ENCODE measurements at places on chromosomes 6 and 20.

GRCh38 chr6:73073238-73073637, 152.1 kb downstream of the KHDC1L start:
- no peak for DNase-seq

DNA sequence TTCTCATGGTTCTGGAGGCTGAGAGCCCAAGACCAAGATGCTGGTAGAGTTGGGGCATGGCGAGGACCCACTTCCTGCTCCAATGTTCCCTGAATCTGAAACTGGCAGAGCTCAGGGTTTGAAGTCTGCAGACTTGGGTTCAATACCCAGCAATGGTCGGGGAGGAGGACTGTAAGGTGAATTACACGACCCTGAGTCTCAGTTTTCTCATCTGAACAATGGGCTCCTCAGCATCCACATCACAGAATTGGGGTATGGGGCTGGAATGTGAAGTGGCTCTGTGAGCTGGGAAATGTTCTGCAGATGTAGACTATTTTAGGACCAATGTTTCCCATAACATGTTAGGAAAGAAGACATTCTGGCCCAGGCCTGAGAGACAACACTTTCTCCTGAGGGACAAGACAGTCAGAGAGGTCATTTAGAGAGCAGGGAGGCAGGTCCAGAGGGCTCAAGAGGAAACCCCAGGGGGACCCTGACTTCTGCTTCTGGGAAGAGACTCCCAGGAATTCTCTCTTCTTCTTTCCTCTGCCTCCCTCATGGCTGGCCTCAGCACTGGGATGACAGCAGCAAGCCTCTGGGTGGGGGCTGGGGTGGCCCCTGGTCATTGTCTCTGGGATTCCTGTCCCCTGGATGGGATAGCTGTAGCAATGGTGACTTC, 141.3 kb upstream of the PMEPA1 start:
- no peak for DNase-seq

GRCh38 chr6:164078532-164079274, 664.2 kb downstream of the QKI start:
- DNase-seq: no peak

DNA sequence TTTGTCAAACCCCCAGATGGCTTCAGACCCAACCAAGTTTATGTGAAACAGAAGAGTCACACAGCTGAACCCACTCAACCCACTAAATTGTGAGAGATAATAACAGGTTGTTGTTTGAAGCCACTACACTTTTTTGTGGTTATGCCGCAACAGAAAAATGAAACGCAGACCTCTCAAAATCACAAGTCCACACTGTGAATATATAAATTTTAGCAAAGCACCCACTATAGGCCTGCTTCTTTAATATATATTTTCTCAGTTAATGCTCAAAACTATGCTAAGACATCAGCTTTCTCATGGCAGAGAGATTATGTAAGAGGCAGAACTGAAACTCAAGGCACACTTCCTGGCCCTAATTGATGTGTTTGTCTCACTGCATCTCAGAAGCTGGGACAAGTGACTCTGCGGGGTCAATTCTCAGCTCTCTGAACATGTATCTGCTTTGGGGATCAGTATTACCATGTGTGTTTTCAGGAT, 27.7 kb downstream of the MAP3K5 start:
- DNase-seq: no peak

DNA sequence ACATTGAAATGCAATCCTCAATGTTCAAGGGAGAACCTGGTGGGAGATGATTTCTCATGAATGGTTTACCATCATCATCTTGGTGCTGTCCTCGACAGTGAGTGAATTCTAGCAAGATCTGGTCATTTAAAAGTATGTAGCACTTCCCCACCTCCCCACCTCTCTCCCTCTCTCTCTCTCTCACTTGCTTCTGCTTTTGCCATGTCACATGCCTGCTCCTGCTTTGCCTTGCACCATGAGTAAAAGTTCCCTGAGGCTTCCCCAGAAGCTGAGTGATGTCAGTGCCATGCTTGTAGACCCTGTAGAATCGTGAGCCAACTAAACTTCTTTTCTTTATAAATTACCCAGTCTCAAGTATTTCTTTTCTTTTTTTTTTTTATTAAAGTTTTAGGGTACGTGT, 60.5 kb downstream of the DST start:
- no peak for DNase-seq

DNA sequence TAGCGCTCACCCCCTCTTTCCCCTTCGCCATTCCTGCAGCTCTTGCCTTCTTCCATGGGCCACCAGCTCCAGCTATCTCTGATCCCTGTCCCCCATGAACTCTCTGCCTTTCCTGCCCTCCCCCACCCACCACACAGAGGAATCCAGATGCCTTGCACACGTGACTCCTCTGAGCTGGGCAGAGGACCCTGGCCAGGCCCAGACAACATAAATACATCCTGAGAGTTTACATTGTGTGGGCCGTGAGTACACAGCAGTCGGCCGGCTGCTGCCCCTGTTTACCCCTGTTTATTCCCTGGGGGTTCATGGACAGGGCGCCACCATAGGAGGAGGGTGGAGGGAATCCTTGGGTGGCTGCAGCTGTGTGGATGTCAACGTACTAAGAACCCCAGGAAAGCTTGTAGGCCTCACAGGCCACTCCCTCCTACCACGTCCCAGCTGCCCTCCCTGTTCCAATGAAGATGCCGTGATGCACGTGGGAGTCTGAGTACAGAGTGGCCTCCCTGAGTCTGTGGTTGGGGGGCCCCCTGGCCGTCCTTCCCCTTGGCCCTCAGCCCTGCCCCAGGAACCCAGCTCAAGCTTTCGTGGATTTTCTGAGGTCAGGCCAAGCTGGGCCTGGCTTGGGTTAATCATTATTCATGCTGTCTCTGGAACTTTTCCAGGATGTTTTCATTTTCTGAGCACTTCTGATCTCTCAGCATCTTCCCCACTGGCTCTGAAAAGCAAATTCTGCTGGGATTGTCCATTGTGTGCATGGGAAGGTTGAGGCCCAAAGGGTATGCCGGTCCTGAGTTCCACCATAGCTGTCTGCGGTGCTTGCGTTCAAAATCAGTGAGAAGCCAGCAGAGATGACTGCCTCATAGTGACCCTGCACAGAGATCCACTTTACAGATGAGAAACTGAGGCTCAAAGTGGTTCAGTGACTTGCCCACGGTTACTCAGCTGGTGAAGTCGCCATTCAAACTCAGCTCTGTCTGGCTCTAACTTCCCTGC, 136.3 kb downstream of the MRPL14 start:
- peak; percentile 88 for DNase-seq

DNA sequence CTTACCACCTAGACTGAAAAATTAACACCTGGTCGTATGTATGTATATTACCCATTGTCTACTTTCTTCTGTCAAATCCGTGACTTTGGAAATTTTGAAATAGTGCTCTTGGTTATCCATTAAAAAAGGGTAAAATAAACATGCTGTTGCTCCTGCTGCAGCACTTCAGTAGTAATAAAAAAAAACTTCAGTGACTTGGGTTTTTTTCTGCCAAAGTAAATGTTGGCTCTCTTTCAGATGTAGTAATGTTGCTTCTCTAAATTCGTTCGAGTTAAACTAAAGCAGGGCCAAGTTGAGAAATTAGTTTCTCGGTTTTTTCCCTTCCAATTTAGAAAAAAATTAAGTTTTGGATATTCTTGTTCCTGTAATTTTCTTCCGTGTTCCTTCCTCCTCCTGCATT, 34.2 kb downstream of the JARID2 start:
- DNase-seq: no peak

DNA sequence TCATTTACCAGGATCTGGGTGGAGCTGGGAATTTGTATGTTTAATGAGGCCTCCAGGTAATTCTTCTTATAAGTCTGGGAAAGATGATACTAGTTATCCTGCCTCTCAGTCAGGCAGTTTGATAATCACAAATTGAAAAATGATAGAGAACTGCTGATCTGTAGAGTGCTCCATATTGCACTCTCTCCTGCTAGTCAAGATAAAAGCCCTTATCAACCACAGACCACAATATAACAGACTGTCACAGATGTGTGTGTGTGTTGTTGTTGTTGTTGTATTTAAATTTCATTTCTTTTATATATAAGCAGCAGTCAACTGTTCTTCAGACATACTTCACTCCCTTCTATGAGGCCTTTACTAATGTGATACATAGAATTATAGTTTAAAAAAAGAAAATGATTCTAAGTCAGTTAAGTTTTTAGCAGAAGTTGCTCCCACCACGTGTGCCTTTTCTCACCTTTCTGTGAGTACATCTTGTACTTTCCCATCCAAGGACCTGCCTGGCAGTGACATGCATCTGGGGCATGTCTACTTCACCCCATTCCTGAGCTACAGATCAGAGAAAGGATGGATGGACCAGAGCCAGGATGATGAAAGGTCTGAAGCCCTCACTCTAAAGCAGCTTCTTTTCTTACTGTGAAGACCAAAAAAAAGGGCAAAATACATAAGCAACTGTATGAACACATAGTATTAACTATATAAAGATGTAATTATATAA, 29.8 kb downstream of the TENT5A start:
- DNase-seq: no peak

- no peak for DNase-seq
Measured at GRCh38 chr6:147765541-147765940, 257.1 kb downstream of the SAMD5 start.
